Hematopoietic multipotent progenitor cell treated with erythropoietin and hydrocortisone succinate and interleukin-3 and kit ligand, for 17 days (in vitro differentiated cells): ENCODE measurements at places on chromosomes 3 and 15.

DNA sequence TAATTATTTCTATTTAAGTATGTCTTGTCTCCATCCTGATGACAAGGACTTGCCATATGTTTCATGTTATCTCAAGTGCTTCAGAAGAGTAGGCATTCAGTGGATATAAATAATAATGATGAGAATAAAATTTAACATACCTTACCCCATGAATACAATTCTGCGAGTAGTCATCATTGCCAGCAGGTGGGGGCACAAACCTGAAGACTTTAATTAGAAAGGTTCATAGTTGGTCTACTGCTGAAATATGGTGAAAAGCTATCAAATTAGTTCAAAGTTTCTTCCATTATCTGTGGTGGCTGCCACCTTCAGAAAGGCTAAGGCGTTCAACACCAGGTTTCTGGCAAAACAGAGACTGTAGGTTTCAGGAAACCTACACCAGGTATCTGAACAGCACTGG, 100.9 kb downstream of the P3H2 start:
- no peak for DNase-seq

DNA sequence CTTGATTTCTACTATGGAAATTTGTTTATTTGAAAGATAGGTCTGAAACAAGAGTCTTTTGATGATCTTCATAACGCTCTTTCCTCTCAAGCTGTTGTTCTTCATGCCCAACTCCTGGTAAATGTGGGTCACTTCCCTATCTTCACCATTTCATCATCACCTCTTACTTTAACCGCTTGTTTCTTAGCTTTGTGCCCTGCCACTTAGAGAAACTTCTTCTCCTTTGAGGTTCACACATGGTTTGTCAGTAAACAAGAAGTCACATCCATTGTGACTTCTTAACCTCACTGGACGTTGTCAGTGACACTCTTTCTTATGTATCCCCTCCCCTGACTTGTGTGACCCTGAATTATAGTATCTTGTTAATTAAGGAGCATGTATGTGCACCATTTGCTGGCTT, 16.9 kb upstream of the P2RY13 start:
- no peak for DNase-seq

- DNase-seq: no peak
Measured at GRCh38 chr3:123637131-123637530, 52.3 kb upstream of the HACD2 start.

DNA sequence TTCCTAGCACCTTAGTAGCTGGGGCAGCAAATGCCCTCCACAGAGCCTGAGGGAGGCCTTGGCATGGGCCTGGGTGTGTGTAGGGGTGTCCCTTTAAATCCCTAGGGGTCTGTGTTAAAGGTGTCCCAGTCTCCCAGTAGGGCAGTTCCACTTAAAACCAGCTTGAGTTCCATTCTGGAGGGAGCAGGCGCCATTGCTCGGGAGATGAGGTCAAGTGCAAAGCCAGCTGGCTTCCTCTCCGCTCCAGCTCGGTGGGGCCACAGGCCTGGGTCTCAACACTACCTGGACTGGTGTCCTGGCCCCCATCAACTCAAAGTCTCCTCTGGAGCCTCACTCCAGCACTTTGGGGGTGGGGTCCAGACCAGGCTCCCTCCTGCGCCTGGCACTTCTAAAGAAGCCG, 25.2 kb downstream of the FEM1B start:
- no peak for DNase-seq

- no peak for DNase-seq
Measured at GRCh38 chr3:186340204-186340603, 21.8 kb downstream of the DGKG start.
